Caudate nucleus (tissue), 63 donors: ENCODE measurements at places on chromosomes 12 and 14.

DNA sequence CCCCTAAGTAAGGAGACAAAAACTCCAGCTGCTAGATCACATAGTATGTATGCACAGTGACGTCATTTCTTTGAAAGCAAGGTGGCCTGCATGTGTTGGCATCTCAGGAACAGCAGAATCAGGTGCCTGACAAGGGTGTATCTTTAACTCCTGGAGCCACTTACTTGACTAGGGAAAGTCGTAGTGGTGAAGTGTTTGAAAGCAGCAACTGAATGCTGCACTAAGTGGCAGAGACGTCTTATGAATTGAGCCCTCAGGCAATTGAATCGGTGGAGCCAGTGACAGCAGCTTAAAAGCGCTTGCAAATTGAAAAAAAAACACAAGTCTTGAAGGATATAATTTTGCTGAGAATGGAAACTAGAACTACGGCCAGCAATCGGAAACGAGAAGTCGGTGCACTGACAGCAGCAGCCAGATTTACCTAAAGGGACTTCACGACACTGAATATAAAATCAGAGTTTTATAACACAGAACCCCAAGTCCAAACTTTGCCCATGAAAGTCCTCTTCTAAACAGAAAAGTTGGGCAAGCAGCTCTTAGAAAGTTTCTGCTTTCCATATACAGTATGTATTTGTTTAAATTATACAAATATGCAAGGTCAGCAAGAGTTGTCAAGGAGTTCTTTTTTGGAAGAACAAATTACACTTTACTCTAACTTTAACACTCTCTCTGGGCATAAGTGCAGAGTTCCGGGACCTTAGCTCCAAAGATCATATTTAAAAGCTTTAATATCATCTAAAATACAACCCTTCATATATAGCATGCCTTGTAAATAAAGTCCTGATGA lies 1.1 kb downstream of the IGF1 start:
- no peak for DNase-seq

GRCh38 chr14:59308673-59309072 lies 120.2 kb downstream of the DAAM1 start:
- no peak for DNase-seq

GRCh38 chr12:109766251-109766778 lies 52.7 kb downstream of the FAM222A start:
- DNase-seq = no peak

DNA sequence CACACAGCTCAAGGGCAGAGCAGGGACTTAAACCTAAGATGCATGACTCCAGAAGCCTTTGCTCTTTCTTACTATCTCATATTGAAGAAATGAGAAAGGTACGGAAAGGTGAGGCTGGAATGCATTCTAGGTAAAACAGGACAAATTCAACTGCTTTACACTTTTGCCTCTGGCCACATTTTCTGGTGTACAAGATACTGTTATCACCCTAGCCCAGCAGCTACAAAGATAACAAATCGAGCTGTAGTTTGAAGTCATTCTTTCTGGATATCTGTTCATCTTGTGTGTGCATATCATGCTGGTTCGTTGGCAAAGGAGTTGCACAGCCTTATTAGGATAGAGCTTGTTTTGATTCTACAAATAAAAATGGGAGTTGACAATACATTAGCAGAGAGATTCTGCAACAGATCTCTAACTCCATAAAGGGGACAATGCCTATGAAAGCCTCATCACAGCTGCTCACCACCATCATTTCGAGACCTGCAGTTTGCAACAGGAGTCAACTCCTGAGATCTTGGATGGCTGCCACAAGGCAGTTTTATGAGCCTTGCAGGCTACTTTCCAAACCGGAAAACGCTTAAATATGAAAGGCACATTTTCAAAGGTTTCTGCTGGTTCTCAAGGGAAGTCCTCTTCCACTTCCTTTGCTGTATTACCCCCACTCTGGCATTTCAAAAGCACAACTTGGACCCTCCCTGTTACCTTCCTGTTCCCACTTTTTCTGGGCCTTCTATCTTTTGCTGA lies 64.9 kb downstream of the STXBP6 start:
- DNase-seq = no peak

GRCh38 chr14:51967521-51967920 lies 21.8 kb upstream of the RTRAF start:
- no peak for DNase-seq
